Activated CD8-positive, alpha-beta T cell treated with anti-CD3 and anti-CD28 coated beads for 36 hours (primary cell): ENCODE measurements at places on chromosomes 3 and 15. TPM values are rescaled to one million over a fixed set of nuclear protein-coding genes. Genes with fewer than 3 reads are reported as not detected.
A peak's percentile ranks its signal among the peaks of the same experiment; 100 is the strongest.

The SLC30A4 gene
- 1.7 TPM for total RNA-seq

The CHST2 gene
- 6.0 TPM for total RNA-seq

The OXTR gene
- 1.1 TPM for total RNA-seq

GRCh38 chr3:46711305-46711704 lies 6.4 kb downstream of the PRSS50 start:
- DNase-seq: no peak

GRCh38 chr3:54964081-54964480 lies 36.2 kb upstream of the LRTM1 start:
- DNase-seq: no peak

GRCh38 chr3:68306571-68306970 lies 625.8 kb downstream of the TAFA4 start:
- peak; percentile 17 for DNase-seq

- peak; percentile 76 for DNase-seq
Measured at GRCh38 chr3:52317208-52318000, 1.3 kb downstream of the DNAH1 start.

DNA sequence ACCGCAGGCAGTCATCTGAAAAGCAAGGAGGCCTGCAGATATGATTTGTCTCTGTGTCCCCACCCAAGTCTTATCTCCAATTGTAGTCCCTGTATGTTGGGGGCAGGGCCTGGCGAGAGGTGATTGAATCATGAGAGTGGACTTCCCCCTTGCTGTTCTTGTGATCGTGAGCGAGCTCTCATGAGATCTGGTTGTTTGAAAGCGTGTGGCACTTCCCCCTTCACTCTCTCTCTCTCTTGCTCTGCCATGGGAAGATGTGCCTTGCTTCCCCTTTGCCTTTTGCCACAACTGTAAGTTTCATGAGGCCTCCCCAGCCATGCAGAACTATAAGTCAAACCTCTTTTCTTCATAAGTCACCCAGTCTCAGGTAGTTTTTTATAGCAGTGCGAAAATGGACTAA lies 83.3 kb downstream of the TMCO5A start:
- DNase-seq: no peak

- DNase-seq: no peak
Measured at GRCh38 chr3:72331076-72331475, 517.2 kb downstream of the SHQ1 start.
